CD8-positive, alpha-beta memory T cell (primary cell): ENCODE measurements at places on chromosomes 3 and 15.
A peak's percentile ranks its signal among the peaks of the same experiment; 100 is the strongest.

- H3K4me3 ChIP-seq: no peak overlapping the region
- H3K27ac ChIP-seq: no peak overlapping the region
- DNase-seq: no peak
These were observed 14.5 kb downstream of the EMC4 start for GRCh38 chr15:34239151-34239808.

GRCh38 chr3:122955916-122956692 lies 71.5 kb downstream of the SEMA5B start:
- no peaks in the 10 kb centered on the region for H3K36me3 ChIP-seq
- DNase-seq: no peak
- no peaks in the 10 kb centered on the region for H3K4me1 ChIP-seq
- no peak overlapping the region for H3K27ac ChIP-seq
- no peaks in the 10 kb centered on the region for H3K27me3 ChIP-seq

- peaks cover 2% of the 10 kb centered on the region for H3K36me3 ChIP-seq
- H3K27me3 ChIP-seq: no peaks in the 10 kb centered on the region
These were observed 700 bp upstream of the EDEM1 start for GRCh38 chr3:5186858-5187155.

DNA sequence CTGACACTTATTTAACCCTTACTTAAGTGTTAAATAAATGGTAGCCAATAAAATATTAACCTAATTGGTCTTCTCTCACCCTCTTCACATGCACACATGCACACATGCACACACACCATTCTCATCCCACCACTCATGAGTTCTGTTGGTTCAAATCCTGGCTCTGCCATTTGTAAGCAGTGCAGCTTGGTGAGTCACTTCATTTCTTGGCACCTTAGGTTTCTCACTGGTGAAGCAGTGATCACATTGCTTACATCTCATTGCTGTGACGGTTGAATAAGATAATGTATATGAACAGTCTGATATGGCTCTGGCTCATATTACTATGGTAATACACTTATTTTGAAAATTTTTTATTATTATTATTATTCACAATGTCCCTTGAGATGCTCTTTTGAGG lies 33.8 kb downstream of the RIOX2 start:
- DNase-seq: no peak
- no peak overlapping the region for H3K4me3 ChIP-seq
- H3K36me3 ChIP-seq: peaks cover 5% of the 10 kb centered on the region
- no peak overlapping the region for H3K27ac ChIP-seq

DNA sequence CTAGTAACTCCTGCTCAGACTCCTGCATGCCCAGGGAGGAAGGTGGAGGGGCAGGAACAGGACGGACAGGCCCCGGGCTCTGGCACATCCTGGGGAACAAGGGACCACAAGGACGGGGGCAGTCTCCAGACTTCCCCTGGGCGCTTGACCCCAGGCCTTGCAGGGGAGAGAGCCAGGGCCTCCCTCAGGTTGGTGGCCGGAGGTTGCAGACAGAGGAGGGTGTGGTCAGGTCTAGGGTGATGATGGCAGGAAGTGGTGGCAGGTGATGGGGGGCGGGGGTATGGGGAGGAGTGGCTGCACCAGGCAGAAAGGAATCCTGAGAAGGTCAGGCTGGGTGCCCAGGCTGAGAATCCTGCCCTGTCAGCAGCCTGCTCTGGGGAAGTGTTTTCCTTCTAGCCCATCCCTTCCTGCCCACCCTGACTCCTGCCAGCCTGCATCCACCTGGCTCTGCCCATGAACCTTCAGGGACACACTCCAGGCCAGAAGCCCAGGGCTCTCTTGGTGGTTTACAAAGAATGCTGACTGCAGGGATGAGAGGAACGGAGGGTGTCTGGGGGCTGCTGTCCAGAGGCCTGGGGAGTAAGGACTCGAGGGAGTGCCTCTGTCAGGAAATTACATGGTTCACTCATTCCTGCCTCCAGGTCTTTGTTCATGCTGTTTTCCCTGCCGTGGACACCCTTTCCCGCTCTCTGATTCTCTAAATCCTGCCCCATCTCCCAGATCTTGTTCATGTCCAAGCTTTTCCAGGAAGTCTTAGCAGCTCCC lies 15.8 kb downstream of the LOXL1 start:
- DNase-seq: no peak
- H3K27ac ChIP-seq: peak overlapping the region; percentile 4
- no peaks in the 10 kb centered on the region for H3K36me3 ChIP-seq
- H3K27me3 ChIP-seq: no peaks in the 10 kb centered on the region
- peaks cover 20% of the 10 kb centered on the region for H3K4me1 ChIP-seq
- H3K4me3 ChIP-seq: no peak overlapping the region

GRCh38 chr3:187705164-187705563 lies 2.8 kb upstream of the RTP2 start:
- H3K4me3 ChIP-seq: no peak overlapping the region
- H3K27ac ChIP-seq: no peak overlapping the region
- no peaks in the 10 kb centered on the region for H3K4me1 ChIP-seq
- no peaks in the 10 kb centered on the region for H3K27me3 ChIP-seq
- DNase-seq: no peak

- no peaks in the 10 kb centered on the region for H3K27me3 ChIP-seq
- H3K4me1 ChIP-seq: no peaks in the 10 kb centered on the region
- H3K4me3 ChIP-seq: no peak overlapping the region
- no peaks in the 10 kb centered on the region for H3K36me3 ChIP-seq
- H3K27ac ChIP-seq: no peak overlapping the region
- no peak for DNase-seq
These were observed 260.2 kb upstream of the NAALADL2 start for GRCh38 chr3:174598885-174599439.

GRCh38 chr15:53962646-53963561 lies 15.3 kb upstream of the UNC13C start:
- no peaks in the 10 kb centered on the region for H3K36me3 ChIP-seq
- no peak overlapping the region for H3K27ac ChIP-seq
- H3K27me3 ChIP-seq: no peaks in the 10 kb centered on the region
- no peaks in the 10 kb centered on the region for H3K4me1 ChIP-seq
- no peak for DNase-seq
- no peak overlapping the region for H3K4me3 ChIP-seq

GRCh38 chr3:48002787-48003186 lies 13.4 kb downstream of the MAP4 start:
- H3K27me3 ChIP-seq: no peaks in the 10 kb centered on the region
- DNase-seq: no peak
- H3K36me3 ChIP-seq: no peaks in the 10 kb centered on the region
- H3K27ac ChIP-seq: no peak overlapping the region

- no peak overlapping the region for H3K4me3 ChIP-seq
- H3K36me3 ChIP-seq: peaks cover 7% of the 10 kb centered on the region
- no peak for DNase-seq
- H3K4me1 ChIP-seq: peaks cover 42% of the 10 kb centered on the region
- H3K27ac ChIP-seq: no peak overlapping the region
These were observed 36.3 kb downstream of the APBA2 start for GRCh38 chr15:28921919-28922706.

GRCh38 chr3:190120269-190121060 lies at the start of gene P3H2:
TSS of gene P3H2 (minus strand) at chr3:190120897. CDS start at chr3:190120731, 166 bp downstream.
- no peak within 1 kb of the TSS for H3K4me3 ChIP-seq
- H3K27ac ChIP-seq: no peak within 1 kb of the TSS
- DNase-seq: no peak
- peaks cover 7% of the 10 kb centered on the region for H3K27me3 ChIP-seq
- no peaks in the 10 kb centered on the region for H3K36me3 ChIP-seq

DNA sequence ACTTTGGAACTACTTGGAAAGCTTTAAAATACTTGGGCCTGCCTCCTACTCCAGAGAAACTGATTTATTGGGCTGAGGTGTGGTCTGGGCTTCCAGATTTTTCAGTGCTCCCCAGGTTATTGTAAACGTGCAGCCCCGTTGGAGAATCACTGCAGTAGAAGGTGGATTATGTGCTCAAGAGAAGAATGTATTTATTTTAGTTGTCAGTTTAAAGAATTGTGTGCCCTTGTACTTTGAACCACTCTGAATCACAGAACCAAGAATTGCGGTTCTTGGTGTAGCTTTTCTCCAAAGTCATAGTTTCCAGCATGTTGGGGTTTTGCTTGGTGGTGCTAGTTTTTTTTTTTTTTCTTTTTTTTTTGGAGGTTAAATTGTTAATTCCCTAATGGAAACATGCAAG lies 1.6 kb downstream of the TATDN2 start:
- H3K4me1 ChIP-seq: peaks cover 39% of the 10 kb centered on the region
- H3K27me3 ChIP-seq: no peaks in the 10 kb centered on the region
- H3K4me3 ChIP-seq: peak overlapping the region; percentile 89
- DNase-seq: no peak
- H3K36me3 ChIP-seq: peaks cover 12% of the 10 kb centered on the region
